ENCODE measurements at places on chromosomes 4 and X. TPM values are rescaled to one million over a fixed set of nuclear protein-coding genes. Genes with fewer than 3 reads are reported as not detected.

DCAF8L2 gene
- not detected for polyA plus RNA-seq

- peak; percentile 40 for DNase-seq
Observed at GRCh38 chr4:163548481-163549243, 54.2 kb downstream of the TMA16 start.

DNA sequence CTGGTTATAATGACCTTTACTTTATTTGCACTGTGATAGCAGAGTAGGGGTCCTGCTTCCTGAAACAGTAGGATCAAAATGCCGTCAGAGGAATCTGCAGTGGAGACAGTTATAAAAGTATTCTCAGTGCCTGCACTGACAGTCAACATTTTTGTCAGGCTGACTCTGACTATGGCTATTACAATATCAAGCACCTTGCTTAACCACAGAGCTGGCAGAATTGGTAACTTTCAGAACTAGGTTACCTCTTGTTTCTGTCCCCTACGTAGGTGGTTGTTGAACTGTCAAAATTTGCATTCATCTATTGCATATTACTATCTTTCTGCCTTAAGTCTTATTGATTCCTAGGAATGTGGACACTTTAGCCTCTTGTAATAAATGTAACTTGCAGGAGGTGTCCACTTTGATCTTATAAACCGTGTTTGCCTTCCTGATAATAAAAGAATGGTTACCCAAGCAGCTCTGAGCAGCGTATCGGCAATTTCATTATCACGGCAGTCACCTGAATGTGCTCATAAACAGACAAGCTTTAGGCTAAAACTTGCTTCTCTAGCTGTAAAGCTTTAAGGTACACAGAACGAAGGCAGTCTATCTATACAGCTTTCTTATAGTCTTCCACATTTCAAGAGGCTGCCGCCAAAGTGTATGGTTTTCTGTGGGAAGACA, 353.0 kb upstream of the GALNT7 start:
- no peak for DNase-seq

GRCh38 chr4:184446132-184446658, 28.2 kb downstream of the IRF2 start:
- DNase-seq, result no peak

- no peak for DNase-seq
Observed at GRCh38 chrX:141668371-141668770, 30.2 kb downstream of the SPANXD start.

Measured in hindlimb muscle (tissue), 1 donor.